ENCODE measurements at places on chromosomes 2 and 18.

DNA sequence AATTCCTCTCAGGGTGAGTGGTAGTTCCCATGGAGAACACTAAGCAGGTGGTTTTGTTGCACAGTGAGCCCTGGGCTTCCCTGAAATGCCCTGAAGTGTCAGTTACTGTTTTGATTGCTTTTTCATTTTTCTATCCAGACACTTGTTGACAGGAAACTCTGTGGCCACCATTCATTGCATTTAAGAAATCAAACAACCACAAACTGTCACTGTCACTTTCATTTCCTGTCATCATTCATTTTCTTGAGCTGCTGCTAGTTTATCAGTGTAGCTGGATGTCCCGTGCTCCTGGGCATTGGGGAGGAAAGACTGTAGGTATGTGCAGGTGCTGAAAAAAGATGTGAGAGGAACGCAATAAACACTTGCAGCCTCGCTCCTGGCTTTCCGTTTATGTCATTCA lies 891.6 kb upstream of the ZEB2 start:
- no peak for DNase-seq

- DNase-seq, result peak; percentile 100
Measured at GRCh38 chr18:75408554-75409506, 18.7 kb downstream of the SMIM21 start.

GRCh38 chr2:85414761-85415553 lies 3.6 kb upstream of the SH2D6 start:
- DNase-seq, result no peak

GRCh38 chr18:79964330-79965118 lies at the start of gene HSBP1L1:
Gene HSBP1L1, plus strand, starts transcription at chr18:79964643. Its CDS starts 93 bp downstream, at chr18:79964736.
- no peak for DNase-seq

DNA sequence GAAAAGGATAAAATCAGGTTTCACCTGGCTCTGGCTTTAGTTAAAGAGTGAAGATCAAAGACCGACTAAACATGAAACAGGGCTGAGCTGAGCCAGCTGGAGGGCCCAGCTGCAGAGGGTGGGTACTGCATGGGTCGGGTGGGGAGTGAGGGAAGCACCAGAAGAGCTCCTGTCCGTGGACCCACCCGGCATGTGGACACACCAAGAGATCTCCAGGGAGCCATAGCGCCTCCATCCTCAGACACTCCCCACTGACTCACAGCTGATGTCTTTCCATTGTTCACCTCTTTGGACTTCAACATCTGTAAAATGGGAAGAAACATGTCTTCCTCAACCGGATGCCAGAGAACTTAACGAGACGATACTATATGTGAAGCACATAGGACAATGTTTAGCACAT lies 178.3 kb upstream of the KLHL29 start:
- DNase-seq, result no peak

GRCh38 chr2:64586883-64587481 lies 62.9 kb downstream of the AFTPH start:
- peak; percentile 70 for DNase-seq

DNA sequence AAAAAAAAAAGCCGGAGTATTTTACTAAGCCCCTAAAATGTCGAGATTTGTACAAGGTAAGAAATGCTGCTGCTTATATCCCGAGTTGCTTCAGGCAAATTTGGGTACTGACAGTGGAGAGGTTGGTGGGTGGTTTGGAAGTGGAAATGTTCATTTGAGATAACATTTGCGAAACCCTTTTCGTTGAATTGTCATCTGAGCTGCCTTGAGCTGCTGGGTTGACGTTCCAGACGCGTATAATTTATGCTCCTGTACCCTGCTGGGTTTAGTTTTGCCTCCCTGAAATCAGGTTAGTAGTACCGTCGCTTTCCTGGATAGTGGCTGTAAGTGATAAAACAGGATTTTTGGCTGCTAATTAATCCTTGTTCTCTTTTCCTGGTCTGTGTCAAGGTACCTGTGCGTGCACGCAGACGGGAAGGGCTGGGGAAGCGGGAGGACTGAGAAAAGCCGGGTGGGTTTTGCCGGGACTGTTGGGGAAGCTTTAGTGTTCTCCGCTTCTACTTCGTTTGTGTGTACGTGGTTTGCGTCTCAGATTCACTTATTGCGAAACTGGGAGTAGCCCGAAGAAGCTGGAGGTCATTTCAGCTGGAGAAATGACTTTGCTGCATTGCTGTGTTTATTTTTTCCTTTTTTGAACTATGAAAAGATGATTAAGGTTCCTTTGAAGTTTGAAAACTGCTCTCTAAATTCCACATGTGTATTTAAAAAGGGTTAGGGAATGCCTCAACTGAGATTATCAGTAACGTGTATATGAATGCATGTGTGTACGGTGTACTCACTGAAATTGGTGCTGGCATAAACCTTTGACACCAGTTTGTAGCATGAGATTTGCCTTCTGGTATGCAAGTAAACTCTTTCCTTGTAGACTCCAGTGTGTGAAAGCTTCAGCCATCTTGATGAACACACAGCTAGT lies 709 bp downstream of the UGP2 start:
- peak; percentile 65 for DNase-seq

GRCh38 chr2:149661844-149662243 lies 74.3 kb upstream of the MMADHC start:
- peak; percentile 84 for DNase-seq

DNA sequence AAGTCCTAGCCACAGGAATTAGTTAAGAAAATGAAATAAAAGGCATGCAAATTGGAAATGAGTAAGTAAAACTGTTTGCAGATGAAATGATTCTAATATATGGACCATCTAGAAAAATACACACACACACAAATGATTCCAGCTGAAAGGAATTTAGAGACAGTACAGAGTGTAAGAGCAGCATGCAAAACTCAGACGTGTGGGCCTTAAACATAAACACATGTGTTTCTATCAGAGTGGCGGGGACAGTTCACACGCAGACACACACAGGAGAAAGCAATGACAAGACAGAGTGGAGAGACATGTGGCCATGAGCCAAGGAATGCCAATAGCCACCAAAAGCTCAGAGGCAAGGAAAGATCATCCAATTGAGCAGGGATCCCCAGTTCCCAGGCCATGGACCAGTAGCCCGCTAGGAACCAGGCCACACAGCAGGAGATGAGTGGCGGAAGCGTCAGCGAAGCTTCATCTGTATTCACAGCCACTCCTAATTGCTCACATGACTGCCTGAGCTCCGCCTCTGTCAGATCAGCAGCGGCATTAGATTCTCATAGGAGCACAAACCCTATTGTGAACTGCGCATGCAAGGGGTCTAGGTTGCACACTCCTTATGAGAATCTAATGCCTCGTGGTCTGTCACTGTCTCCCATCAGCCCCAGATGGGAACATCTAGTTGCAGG lies 155.4 kb downstream of the ARL4C start:
- peak; percentile 94 for DNase-seq

- no peak for DNase-seq
Measured at GRCh38 chr18:5627776-5628511, 84.1 kb upstream of the EPB41L3 start.

GRCh38 chr2:33672389-33672788 lies 73.3 kb upstream of the FAM98A start:
- DNase-seq, result no peak

GRCh38 chr2:218079943-218080913 lies 11.2 kb downstream of the RUFY4 start:
- no peak for DNase-seq

DNA sequence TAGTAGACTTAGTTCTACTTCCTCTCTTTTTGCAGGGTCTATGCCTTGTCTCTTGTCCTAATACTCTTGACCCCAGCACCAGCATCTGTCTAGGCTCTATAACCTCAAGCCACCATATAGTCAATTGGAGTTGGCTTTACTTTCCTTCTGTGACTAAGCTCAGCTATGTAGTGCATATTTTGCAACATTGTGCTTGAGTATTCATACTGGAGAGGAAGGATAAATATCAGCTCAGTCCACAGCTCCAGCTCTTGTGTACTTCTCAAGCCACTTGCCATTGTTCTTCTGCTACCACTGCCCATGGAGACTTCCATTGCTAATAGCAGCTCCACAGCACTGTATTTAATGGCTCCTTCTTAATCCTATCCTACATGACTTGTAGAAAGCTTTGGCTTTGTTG lies 35.5 kb upstream of the CD28 start:
- DNase-seq, result no peak

DNA sequence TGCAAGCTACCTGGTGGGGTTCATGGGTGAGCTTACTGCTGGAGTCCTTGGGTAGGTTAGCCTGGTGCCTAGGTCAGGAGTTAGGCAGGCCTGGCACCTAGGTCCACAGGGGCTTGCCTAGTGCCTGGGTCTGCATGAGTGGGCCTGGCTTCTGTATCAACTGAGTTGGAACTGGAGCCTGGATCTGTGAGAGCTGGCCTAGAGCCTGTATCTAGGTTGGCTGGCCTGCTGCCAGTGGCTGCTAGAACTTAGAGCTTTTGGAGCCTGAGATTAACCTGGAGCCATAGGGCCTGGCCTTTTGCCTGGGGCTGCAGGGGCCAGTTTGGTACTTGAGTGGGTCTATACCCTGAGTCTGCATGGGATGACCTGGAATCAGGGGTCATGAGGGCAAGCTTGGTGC lies 679.4 kb downstream of the NUP35 start:
- DNase-seq, result no peak

GRCh38 chr2:144990661-144991060 lies 470.7 kb upstream of the ZEB2 start:
- no peak for DNase-seq

DNA sequence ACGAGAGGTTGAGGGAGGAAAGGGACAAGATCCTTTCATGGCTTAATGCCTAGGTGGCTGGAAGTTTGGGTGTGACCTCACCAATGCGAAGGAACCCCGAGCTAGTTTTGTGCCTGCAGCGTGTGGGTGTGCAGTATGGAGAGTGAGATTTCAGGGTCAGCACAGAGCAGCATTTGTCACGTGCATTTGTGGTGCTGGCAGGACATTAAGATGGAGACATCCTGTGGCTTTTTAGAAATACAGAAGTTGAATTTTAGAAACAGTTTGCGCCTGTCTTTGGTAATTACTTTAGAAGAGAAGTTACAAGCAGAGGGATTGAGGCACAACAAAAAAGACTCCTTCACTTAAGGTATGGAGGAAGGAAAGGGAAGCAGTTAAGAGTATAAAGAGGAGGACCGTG lies 258.2 kb upstream of the THUMPD2 start:
- DNase-seq, result no peak

GRCh38 chr2:188848887-188849435 lies 125.2 kb upstream of the COL3A1 start:
- DNase-seq, result no peak

DNA sequence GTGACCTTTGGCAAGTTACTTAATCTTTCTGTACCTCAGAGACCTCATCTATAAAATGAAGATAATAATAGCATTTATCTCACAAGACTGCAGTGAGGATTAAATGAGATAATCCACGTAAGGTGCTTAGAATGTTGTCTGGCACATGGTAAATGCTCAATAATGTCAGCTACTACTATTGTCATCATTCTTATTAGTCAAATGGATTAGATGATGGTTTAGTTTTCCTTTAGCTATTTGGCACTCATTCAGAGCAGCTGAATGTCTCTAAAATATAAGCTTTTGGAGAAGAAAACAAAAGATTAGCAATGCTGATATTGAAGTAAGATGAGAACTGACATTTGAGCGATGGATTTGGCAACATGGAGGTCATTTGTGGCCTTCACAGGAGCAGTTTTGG lies 125.1 kb downstream of the AQP4 start:
- DNase-seq, result no peak

GRCh38 chr2:230439590-230439989 lies 23.6 kb downstream of the SP100 start:
- peak; percentile 22 for DNase-seq

Data from fibroblast of skin of back (primary cell).